ENCODE measurements at places on chromosomes 4 and X.

DNA sequence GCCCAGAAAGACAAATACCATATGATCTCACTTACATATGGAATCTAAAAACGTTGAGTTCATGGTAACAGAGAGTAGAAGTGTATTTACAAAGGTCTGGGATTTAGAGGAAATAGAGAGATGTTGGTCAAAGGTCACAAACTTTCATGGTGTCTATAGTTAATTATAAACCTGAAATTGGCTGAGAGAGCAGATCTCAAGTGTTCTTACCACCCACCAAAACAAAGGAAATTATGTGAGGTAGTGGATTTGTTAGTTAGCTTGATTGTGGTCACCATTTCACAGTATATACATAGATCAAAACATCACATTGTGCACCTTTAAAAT lies 186.8 kb downstream of the NWD2 start:
- no peak for DNase-seq

GRCh38 chrX:124229374-124229773 lies 103.1 kb upstream of the TEX13D start:
- DNase-seq, result no peak

GRCh38 chrX:154815274-154815818 lies 10.1 kb upstream of the MPP1 start:
- DNase-seq, result no peak

GRCh38 chr4:153265306-153266047 lies 61.2 kb downstream of the TRIM2 start:
- no peak for DNase-seq

- no peak for DNase-seq
Measured at GRCh38 chrX:15737190-15737958, 696 bp upstream of the CA5B start.

GRCh38 chrX:145405012-145405411 lies 157.7 kb downstream of the SPANXN1 start:
- DNase-seq, result no peak

DNA sequence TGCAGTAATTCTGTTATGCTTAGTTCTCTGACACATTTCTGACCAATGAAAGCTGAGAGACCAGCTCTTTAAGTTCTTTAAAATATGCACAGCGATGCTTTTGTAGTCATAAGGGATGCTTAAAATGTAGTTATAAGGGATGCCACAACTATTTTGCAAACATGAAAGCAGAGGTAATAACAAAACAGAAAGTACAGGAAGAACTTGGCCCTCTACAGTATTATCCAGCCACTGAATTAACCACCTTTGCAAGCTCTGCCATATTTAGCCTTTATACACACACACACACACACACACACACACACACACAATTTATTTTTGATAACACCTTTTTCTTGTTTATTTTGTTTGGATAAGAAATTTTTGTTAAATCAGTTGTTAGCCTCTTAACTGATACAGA lies 590.0 kb downstream of the FAT4 start:
- DNase-seq, result no peak

DNA sequence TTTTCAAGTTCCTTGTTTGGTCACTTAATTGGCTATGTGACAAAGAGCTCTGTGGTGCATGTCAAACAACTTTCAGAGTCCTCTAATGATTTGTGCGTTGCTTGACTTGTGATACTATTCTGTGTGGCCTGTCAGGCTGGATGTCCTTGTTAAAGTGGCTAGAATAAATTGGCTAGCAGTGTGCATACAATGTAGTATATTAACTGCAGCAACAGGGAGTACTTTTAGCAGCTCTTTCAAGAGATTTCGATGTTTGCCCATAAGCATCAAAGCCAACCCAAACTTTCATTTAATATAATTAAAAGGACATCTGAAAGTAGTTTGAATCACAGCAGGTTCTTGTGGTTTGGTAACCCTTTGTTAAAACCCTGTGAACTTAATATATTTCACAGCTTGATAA lies 718.9 kb downstream of the ADGRL3 start:
- DNase-seq, result no peak

DNA sequence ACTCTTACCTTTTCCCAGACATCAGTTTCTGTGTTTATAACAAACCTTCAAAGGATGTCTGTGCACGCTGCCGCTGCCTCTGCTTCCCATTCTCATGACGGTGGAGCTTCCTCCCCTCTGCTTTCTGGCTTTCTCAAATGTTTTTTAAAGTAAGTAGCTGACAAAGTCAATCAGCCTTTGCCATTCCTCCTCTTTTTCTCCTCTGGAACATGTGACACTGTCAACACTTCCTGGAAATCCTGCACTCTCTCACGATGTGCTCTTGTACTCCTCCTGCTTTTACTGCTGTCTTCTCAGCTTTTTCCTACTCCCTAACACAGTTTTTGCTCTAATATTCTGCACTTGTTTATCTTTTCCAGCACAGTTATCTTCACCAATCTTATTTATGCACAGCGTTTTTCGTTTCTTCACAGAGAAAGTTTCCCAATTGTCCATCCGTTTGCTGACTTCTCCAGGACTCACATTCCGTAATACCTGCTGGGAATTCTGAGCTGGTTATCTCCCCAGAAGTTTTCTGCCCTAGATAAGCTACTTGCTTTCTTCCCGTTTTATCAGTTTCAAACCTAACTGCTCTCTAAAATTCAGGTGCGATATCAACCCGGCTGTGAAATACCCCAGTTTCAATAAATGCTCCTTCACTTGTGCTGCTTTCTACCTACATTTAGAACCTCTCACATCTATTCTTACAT lies 465.6 kb upstream of the AGA start:
- no peak for DNase-seq

DNA sequence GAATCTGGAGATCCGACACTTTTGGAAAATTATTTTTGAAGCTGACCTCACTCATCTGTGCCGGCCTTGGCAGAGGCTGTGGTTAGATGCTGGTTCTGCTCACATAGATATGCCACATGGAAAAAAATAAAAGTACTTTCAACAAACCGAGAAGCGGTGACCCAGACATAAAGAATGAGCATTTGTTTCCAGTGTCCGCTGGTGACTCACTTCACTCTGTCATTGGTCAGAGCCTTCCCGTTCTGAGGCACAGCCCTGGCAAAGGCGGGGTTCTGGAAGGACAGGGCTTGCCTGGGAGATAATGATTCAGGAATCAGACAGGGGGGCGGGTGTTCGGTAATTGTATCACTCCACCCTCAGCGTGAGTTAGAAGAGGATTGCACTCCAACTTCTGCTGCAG lies 172.4 kb upstream of the MXRA5 start:
- no peak for DNase-seq

DNA sequence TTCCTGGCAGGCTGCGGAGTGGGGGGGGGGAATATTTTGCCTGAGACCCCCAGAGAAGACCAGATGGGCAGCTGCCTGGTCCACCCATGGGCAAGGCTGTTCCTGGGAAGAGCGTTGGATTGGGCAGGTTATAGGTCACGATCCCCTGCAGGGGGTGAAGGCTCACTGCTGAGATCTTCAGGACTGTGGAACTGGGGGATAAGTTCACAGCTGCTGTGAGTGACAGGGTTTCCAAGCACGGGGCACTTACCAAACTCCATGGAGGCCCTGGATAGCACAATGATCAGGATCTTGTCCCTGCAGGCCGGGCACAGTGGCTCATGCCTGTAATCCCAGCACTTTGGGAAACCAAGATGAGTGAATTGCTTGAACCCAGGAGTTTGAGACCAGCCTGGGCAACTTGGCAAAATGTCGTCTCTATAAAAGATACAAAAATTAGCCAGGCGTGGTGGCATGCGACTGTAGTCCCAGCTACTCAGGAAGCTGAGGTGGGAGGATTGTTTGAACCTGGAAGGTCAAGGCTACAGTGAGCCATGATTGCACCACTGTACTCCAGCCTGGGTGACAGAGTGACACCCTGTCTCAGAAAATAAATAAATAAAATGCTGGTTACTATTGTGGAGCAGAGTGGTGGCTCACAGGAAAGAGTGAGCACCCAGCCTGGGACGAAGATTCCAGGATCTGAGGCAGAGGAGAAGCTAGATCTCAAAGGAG lies 68.0 kb upstream of the HELT start:
- no peak for DNase-seq

DNA sequence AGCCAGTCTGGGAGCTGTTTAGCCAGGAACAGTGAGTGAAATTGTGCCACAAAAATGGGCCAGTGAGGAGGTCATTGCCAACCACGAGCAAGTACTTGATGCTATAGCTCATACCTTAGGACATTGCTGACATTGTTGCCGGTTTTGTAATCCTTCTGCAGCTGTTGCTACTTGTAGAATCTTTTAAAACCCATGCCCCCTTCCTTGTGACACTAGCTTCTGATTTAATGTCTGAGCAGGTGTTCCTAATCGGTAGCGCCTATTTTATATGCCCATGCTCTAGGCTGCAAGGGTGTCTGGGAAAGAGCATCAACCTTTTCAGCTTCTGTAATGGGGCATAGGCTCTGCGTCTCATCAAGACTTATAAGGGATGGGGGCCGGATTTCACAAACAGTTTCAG lies 2.6 kb downstream of the POLA1 start:
- no peak for DNase-seq

DNA sequence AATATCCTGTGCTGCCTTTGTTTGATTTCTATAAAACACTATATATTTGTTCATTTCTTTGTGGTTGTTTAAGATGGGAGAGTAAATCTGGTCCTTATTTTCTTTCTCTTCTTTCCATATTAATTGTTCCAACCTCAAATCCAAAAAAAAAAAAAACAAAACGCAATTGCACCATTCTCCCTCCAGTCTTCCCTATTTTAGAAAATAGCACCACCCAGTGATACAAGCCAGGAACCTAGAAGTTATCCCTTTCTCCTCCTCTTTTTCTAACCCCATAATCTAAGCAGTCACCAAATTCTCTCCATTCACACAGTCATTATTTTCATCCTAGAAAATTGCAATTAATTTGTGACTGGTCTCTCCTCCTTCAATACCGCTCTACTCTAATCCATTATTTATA lies 107.8 kb downstream of the GABRA3 start:
- DNase-seq, result no peak

Data from CD4-positive, alpha-beta T cell treated with Interleukin-15 for 4 hours (primary cell).